Peyer's patch (tissue), 4 donors: ENCODE measurements at places on chromosomes 11 and 22.

DNA sequence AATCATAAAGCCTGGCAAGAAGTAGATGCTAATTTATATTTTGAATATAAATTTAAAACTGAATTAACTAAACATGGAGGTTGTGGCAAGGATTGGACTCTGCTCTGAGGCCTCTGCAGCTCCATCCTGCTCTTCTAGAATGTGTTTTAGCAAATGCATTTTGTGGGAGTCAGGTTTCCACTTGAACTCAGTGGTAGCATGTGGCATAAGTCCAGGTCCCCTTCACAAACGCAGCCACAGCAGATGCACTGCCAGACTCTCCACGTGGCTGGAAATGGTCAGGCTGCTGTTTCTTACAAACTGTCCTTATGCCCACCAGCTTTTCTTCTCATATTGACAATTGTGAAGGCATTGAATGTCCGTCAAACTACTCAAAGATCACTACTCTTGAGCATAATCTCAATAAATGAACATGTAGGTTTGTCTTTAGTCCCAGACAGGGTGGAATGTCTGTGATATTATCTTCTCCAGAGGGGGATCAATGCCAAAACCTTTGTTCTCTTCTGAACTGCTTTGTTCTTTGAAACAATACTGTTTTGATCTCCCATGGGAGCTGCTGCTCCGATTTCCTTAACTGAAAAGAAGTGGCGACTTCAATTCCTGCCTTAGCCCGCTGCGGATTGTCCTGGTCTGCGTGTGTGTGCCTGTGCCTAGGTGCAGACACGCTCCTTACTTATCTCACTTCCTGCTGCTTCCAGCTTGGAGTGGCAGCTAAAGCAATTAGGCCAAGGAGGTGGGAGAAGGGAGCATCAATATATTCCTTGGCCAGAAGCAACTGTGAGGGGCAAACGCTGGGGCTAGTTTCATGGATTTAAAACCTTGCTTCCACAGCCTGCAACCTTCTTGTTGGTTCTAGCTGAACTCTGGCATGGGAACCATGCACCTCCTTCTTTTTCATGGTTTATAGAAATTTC lies 24.2 kb downstream of the EIF4G2 start:
- DNase-seq: no peak

DNA sequence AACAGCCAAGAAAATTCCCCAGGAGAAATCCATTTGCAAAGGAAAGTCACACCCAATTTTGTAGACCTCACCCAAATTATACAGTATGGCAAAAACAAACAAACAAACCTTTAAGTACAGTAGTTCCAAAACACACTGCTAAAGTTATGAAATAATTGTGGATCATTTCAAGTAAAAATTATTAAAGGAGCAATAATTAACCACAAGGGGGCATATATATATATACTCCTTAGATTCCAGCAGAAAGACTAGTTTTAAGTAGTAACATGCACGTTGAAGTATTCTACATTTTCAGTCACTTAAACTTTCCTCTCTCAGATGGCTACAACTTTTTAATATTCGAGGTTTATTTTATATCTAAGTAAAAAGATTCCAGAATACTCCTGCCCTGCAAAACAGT lies 26.8 kb downstream of the RNF141 start:
- no peak for DNase-seq

- no peak for DNase-seq
These were observed 238.8 kb downstream of the TTC28 start for GRCh38 chr22:28440592-28441390.

DNA sequence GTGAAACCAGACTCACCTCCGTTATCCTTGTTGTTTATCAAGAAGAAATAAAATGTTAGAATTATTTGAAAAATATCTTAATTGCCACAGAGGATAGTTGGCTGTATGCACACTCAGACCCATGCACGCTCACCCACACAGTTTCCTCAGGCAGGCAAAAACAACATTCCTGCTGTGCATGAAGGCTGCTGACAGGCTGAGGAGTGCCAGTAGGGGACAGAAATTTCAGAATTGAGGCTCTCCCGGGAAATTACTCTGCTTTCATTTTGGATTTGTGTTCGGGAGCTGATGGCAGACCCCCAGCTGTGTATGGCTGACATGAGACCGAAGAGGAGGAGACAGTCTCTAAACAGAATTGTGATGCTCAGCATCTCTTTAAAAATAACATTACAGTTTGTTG lies 87.5 kb downstream of the AMOTL1 start:
- DNase-seq: no peak

GRCh38 chr22:32555581-32555980 lies 81.0 kb downstream of the FBXO7 start:
- no peak for DNase-seq

GRCh38 chr11:64186492-64187165 lies 658 bp downstream of the STIP1 start:
- DNase-seq: no peak

GRCh38 chr22:39815932-39816331 lies 77.6 kb downstream of the ENTHD1 start:
- no peak for DNase-seq

DNA sequence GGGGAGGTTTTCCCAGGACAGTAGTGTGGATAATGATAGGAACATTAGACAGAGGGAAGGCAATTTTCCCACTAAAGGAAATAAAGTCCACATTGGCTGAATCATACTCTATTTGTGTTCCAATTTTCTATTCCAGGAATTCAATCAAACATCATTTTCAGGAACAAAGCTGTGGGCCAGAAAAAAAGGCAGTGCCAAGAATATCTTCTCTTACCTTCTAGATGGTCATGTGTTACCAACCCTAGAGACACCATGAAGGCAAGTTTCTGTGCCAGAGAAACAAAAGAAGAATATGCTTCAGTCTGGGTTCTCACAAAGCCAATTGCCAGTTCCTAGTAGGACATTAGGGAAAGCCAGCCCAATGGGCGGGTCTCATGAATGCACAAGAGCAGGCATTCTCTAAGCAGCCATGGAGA lies 27.5 kb downstream of the LARGE2 start:
- no peak for DNase-seq

- DNase-seq: no peak
These were observed 3.9 kb upstream of the MS4A14 start for GRCh38 chr11:60392361-60392760.

- no peak for DNase-seq
These were observed 440.3 kb downstream of the ETS1 start for GRCh38 chr11:128146926-128147605.

GRCh38 chr11:80958987-80959386 lies 1518.2 kb upstream of the TENM4 start:
- no peak for DNase-seq

DNA sequence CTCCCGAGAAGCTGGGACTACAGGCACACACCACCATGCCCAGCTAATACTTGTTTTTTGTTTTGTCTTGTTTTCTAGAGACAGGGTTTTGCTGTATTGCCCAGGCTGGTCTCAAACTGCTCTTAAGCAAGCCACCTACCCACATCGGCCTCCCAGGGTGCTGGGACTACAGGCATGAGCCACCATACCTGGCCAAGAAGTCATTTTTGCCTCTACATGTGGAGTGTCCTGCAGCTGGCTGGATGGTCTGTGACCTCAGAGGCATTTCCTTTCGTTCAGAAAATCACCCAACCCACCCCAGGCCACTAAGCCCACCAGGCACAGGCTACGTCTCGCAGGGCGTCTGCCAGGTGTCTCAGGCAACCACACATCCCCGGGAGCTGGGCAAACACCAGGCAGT lies 12.8 kb downstream of the SHANK2 start:
- DNase-seq: no peak

- no peak for DNase-seq
These were observed 1.6 kb downstream of the RNF141 start for GRCh38 chr11:10539339-10539738.

DNA sequence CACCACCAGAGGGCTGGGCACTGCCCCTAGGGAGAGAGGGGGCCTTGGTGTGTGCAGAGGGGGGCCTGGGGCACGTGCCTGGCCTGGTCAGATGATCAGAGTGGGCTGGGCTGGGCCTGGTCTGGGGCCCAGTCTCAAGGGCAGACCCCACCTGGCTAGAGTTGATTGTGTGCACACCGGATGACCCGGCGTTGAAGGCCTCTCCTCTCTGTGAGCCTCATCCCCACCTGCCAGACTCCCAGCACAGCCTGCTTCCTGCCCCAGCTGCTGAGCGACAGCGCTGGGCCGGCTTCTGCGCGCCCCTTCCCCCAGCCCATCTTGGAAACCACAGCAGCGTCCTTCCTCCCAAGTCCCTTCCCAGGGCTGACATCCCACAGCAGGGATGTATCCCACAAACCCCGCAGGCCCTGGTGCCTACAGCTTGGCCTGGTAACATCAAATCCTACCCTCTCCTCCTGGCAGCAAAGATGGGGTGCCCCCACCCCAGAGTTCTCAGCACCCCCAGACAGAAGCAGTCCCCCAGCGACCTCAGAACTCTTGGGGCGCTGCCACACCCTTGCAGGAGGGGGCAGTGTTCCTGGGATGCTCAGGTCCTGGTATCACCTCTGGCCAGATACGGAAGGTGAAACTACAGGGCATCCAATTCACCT lies 11.0 kb upstream of the TSSC4 start:
- DNase-seq: no peak
